Cardiac fibroblast (primary cell): ENCODE measurements at places on chromosomes 12 and 14.
A peak's percentile ranks its signal among the peaks of the same experiment; 100 is the strongest.

DNA sequence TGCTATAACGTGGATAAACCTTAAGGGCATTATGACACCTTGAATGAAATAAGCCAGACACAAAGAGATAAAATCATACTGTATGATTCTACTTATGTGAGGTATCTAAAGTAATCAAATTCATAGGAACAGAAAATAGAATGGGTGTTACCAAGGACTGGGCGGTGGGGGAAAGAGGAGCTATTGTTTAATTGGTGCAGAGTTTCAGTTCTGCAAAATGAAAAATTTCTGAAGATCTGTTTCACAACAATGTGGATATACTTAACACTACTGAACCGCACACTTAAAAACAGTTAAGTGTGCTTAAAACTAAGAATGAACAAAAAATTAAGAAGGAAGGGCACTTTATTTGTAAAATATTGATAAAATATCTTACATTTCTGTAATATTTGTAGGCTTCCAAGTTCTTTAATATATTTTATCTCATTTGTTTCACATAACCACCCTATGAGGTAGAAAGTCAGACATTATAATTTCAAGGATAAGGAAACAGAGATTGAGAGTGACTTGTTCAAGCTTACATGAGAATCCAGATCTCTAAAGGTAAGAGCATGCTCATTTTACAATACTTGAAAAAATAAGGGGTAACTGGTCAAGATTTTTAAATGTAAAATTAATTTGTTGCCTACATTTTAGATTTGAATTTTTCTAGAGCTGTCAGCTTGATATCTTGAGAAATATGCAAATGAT, 14.9 kb downstream of the LTA4H start:
- no peak for DNase-seq

DNA sequence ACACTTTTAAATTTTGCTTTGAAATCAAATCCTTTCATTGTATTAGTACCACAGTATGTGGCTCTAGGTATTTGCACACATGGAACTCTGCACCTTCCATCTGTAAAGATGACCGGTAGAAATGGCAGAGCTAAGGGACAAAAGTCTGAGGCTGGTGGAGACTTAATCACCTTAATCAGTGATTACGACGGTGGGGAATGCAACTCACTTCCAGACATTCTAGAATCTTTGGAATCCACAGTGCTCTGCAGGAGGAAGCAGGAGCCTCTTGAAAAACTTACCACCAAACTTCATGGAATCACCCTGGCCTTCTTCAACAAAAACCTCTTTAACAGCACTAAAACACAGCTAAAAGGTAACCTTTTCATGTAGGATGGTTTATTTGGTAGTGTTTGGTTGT, 3.9 kb upstream of the DACT1 start:
- no peak for DNase-seq

DNA sequence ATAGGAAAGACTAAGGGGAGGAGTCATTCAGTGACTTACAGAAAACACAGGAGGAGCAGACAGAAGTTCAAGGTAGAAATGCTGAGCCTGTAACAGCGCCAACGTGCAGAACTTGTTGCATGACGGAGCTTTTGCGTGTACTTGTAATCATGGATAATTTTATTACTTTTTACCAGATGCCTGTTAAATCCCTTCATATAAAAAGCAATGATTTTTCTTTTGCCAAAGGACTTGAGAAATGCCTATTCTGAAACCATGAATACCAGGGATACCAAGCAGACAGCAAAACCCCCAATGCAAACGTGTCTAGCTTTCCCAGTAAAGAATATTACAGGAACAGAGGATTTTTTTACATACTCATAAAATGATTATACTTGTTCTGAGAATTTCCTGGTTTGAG, 163.6 kb upstream of the GSC start:
- no peak for DNase-seq

DNA sequence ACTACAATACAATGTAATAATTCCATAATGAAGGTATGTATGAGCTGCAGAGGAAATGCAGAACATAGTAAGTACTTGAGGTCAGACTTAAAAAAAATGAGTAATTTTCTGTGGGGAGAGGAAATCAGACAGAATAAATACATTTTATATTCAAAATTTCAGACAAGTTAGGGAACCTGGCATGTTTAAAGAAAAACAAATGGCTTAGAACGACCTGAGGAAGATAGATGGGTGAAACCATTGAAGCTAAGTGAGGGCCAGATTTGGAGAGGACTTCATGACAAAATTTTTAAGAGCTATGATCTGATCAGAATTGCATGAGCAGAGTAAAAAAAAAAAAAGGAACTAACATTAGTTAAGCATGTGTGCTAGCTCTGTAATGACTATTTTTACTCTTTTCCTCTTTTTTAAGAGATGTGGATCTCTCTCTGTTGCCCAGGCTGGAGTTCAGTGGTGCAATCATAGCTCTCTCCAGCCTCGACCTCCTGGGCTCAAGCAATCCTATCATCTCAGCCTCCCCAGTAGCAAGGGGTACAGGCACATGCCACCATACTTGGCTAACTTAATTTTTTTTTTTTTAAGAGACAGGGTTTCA, 157.6 kb upstream of the PDE3A start:
- no peak for DNase-seq

GRCh38 chr12:110546339-110546738, 36.8 kb downstream of the PPTC7 start:
- peak; percentile 72 for DNase-seq

DNA sequence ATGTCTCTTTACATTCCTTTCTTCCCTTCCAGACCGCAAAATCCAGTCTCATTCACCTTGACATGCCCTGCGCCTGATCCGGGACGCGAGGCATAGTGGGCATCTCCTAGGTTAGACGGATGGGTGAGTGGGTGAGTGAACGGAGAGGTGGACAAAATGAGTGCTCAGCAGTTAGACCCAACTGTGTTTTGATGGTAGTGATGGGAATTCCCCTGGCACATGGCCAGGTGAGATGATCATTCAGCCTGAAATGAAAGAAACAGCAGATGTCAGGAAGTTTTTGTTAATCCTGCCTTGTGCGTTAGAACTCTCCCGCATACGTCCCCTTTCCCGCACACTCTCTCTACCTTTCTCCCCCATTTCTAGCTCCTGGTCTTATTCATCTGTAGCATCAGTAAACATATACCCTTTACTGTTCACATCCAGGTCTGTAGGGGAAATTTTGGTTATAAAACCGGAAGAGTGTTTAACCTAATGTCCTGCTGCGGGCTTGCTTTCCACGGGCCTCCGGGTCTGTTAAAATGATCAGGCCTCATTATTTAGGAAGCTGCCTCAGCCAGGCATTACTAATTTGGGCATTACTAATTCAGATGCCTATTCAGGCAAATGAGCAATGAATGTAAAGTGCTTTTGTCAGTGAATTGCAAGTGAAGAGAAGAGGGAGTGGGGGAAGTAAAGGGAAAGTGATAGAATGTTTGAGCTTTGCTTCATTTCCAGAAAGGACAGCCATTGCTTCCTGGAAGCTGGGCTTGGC, 172.8 kb downstream of the ETV6 start:
- DNase-seq, result no peak

DNA sequence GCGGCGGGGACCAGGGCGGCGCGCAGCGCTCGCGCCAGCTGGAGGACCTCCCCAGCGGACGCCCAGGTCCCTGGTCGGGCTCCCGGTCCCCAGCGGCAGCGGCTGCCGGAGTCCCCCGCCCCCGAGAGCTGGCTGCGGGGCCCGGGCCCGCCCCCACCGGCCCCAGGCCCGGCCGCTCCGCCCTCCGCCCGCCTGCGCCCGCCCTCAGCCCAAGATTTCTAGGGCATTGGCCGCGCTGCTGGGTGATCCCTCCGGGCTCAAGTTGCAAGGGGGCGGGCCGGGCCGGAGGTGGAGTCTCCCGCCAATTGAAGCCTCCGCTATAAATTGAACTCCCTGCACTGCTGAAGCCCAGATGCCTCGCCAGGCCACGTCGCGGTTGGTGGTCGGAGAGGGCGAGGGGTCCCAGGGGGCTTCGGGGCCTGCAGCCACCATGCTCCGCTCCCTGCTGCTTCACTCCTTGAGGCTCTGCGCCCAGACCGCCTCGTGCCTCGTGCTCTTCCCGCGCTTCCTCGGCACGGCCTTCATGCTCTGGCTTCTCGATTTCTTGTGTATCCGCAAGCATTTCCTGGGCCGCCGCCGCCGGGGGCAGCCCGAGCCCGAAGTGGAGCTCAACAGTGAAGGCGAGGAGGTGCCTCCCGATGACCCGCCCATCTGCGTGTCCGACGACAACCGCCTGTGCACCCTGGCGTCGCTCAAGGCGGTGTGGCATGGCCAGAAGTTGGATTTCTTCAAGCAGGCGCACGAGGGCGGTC, at the start of gene DIO3:
Gene DIO3, plus strand, starts transcription at position 351 of the 752 bp plus-strand sequence.
- no peak for DNase-seq

- no peak for DNase-seq
Measured at GRCh38 chr12:92733661-92734060, 30.9 kb downstream of the PLEKHG7 start.

DNA sequence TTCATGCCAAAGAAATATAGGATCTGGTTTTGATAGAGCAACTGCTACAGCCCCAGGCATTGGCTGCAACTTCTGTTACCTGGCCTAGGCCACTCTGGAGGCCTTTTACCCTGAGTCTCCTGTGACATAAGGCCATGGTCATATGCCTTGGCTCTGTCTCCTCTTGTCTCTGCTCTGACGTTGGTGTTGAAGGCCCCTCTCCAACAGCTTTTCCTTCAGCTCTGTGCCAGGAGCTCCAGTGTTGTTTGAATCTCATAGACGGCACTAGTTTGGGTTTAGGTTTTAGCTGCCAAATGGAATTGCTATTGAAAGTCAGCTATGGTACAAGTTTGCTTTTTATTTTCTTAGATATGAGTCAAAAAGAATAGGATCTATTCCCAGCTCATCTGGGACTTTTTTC, 41.1 kb downstream of the TTLL5 start:
- DNase-seq, result no peak

- DNase-seq, result no peak
Measured at GRCh38 chr14:90614696-90615516, 201.3 kb downstream of the TTC7B start.

DNA sequence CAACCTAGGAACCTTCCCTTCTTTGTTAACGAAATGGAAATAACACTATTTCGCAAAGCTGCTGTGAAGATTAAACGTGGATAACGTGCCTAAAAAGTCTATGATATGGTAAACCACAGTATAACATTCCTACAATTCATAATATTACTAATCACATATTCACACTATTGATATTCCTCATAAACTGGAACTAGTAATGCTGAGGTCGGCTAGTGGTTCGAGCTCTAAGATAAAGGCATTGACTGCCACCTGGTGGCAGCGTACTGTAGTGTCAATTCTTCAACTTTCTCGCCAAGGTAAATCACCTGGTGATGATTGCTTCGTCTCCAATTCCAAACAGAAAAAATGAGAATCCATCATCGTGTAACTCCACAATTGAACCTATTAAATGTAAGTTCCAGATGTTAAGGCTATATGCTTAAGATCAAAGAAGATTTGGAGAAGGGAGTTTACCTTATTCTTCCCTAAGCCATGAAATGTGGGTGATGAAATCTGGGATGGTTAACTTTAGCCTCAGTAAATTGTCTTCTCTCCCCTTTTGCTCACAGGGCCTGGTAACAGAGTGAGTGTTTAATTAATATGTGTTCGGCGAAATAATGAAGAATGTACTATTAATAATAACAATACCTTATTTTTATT, 197.5 kb upstream of the TMEM132C start:
- DNase-seq, result peak; percentile 31

- DNase-seq, result peak; percentile 92
Measured at GRCh38 chr12:89346741-89347324, 5.5 kb downstream of the DUSP6 start.

GRCh38 chr14:68380329-68380741, 412.5 kb downstream of the ZFP36L1 start:
- DNase-seq, result no peak

GRCh38 chr12:33450480-33450879, 10.9 kb upstream of the SYT10 start:
- no peak for DNase-seq

GRCh38 chr12:6959058-6959804, 8.1 kb downstream of the PTPN6 start:
- no peak for DNase-seq

DNA sequence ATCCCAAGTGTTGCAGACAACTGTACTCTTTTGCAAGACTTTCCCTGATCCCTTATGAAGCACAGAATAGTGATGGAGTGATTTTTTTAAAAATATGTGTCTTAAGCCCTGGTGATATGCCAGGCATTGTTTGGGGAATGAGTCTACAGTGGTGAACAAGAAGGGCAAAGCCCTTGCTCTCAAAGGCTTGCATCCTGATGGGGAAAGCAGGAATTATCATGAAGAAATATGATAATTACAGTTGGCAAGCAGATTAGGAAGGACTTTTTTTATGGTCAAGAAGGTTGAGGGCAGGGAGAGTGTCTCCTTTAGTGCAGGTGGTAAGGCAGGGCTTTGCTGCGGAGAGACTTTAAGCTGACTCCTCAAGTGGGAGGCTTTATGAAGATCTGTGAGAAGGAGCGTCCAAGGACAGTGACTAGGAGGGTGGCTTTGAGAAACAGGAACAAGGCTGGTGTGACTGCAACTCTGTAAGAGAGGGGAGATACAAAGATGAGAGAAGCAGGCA, 100.2 kb downstream of the SYNE2 start:
- DNase-seq, result peak; percentile 73

GRCh38 chr12:67613040-67613439, 35.5 kb upstream of the DYRK2 start:
- DNase-seq, result no peak

GRCh38 chr14:33273978-33274377, 335.3 kb downstream of the NPAS3 start:
- no peak for DNase-seq

DNA sequence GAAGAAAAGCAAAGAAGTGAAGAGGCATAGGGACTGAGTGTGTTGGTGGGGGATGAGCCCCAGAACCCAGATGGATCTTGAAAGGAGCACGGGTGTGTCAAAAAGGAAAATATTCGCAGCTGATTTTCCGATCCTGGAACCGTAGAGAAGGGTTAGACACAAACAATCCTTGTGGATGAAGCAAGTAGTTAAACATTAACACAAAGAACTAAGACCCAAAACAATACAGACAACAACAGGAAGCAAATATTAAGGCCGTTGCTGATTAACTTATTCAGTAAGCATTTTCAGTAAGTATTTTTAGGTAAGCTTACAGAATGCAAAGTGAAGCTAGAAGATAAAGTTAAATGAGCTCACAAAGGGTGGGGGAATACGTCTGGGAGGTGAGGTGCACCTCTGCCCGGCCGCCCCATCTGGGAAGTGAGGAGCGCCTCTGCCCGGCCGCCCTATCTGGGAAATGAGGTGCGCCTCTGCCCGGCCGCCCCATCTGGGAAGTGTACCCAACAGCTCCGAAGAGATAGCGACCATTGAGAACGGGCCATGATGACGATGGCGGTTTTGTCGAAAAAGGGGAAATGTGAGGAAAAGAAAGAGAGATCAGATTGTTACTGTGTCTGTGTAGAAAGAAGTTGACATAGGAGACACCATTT, 62.8 kb upstream of the PRB2 start:
- DNase-seq, result no peak

DNA sequence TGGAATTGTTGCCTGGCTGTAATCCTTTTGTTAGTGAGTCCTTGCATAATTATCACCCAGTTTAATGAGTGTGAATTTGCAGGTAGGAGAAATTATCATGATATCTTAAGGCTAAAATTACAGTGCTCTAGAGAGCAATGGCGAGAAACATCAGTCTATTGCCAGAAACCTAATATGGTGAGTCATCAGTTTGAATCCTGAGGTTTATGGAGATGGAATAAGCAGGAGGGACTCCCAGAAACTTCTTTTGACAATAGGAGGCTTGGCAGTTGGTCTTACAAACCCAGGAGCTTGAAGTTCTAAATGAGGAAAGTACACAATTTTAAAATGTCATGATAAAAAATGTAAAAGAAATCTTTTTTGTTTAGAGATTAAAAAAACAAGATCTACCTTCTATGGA, 31.5 kb upstream of the CRADD start:
- peak; percentile 33 for DNase-seq

GRCh38 chr12:45050751-45051571, at the start of gene DBX2:
TSS of gene DBX2 (minus strand) at chr12:45051099. CDS start at chr12:45050927, 172 bp downstream.
- DNase-seq, result peak; percentile 1
